ENCODE measurements at places on chromosomes 7 and 10. TPM values are rescaled to one million over a fixed set of nuclear protein-coding genes. Genes with fewer than 3 reads are reported as not detected.

DNA sequence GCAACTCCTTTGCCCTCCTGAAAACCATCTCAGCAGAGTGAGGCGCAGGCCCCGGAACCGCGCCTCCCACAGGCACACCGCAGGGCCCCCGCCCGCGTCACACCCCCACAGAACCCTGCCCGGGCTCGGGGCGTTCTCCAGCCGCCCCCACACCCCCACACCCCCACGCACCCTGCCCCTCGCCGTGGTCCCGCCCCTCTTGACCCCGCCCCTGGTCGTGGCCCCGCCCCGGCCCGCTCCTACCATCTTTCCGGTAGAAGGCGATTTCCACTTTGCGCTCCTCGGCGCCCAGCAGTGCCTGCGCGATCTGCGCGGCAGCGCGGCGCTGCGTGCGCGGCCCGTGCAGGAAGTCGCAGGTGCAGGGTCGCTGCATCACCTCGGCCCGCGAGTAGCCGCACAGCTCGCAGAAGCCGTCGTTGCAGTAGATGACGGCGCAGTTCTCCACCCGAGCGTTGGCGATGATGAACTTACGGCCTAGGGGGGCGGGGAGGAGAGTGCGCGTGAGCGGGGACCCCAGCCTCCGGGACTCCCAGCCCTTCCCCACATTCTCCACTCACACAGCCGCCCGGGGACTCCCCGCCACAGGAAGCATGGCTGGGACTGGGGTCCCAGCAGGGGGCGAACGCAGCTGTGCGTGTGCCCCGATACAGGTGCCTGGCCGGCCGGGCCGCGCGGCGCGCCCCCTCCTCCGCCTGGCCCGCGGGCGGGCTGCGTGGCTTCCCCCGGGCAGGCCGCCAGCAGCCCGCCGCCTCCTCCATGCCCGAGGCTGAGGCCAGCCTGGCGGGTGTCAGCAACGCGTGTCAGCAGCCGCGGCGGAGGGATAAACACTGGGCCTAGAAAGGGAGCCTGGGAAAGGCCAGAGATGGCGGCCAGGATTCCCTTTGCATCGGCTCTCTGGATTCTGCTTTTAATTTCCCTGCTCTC is 3.4 kb downstream of the KCNH2 start:
- peak; percentile 64 for DNase-seq

GRCh38 chr7:134302120-134302519 is 14.6 kb downstream of the SLC35B4 start:
- no peak for DNase-seq

Gene COPS6
- 151 TPM for total RNA-seq

DNA sequence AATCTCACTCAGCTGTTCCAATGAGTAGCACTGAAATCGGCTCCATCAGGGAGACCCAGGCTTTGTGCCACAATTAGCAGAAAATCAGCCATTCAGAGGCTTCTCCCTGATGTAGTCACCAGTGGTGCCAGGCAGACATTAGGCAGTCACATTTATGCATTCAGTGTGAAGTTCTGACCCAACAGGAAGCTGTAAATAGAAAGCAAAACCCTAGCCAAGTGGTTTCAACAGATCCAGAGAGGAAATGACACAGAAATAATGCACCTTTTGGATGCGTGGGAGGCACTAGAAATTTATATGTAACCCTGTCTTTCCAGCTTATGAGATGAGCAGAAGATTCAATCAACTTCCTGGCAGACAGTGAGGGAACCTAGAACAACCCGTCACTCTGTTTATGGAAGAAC is 186.4 kb downstream of the PDE1C start:
- DNase-seq = peak; percentile 47

- DNase-seq = no peak
Measured at GRCh38 chr7:156169474-156170370, 357.5 kb upstream of the SHH start.

GRCh38 chr10:89440226-89441009 is 26.1 kb downstream of the IFIT5 start:
- DNase-seq = no peak

GRCh38 chr10:110221721-110222261 is 14.4 kb downstream of the MXI1 start:
- DNase-seq = peak; percentile 97

- no peak for DNase-seq
Measured at GRCh38 chr10:69819716-69820506, 18.2 kb downstream of the COL13A1 start.

DNA sequence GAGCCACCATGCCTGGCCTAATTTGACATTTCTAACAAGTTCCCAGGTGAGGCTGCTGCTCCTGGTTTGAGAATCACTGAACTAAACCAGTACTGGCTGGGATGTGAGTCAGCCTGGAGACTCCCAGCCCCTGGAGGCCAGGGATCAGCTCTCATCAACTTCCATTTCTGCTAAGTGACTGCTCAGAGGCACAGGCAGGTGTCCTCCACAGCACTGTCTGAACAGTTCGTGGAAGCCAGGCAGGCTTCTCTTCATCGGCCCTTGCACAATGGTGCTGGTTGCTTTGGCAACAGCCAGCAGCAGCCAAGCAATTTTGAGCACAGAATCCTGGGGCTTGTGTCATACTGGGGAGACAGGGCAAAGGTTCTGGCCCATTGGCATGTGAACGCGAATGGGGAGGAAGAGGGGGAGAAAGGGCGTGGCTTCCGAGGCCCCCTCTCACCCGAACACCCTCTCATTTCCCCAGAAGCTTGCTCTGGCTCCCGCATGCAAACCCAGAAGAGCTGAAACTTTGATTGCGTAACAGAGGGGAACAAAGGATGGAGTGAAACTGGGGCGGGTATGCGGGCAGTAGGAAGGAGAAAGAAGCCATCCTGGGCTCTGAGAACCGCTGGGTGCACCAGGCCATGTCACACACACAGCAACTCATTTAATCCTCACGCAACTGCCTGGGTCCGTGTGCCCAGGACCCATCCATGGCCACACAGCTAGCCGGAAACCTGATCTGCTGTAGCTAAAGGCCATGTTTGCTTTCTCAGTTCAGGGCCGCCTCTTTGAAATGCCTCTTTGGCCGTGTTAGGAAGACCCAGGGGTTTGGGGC is 9.0 kb upstream of the POR start:
- DNase-seq = peak; percentile 29

Gene BTBD16
- total RNA-seq = not detected

DNA sequence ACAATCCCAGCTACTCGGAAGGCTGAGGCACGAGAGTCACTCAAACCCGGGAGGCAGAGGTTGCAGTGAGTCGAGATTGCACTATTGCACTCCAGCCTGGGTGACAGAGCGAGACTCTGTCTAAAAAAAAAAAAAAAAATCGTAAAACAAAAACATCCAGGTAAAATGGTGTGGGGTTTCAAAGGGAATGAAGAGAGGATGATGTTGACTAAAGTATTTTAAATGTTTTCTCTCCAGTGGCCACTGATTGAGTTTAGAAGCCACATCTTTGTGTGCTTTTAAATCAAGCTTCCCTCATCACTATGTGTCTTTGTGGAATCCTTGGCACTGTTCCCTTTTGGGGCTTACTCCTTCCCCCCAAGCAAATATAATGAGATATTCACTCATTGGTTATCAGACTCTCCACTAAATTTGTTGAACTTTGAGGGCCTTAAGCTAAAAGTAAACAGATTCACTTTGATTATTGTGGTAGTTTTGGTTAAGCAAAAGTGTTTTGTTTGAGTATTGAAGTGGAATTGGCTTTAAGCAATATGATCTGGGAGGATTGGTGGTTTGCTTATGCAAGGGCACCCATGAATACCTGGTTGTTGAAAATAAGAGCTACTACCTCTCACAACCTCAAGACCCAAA is 162.9 kb downstream of the CDK14 start:
- no peak for DNase-seq

- DNase-seq = no peak
Measured at GRCh38 chr10:76244061-76244686, 812.8 kb downstream of the LRMDA start.

DNA sequence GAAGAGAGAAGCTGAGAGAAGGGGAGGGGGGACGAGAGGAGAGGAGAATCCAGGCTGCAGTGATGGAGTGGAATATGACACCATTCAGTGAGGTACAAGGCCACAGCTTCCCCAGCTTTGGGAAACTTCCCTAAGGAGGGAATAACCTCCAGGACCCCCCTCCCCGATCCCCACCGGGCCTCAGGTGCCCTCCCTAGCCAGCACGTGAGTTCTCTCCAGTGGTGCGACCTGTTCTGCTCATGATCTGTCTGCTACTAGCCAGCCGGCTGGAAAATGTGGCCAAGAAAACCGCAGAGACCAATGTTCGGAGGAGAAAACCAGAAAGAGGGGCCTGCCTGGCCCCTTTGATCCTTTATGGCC is 39.9 kb upstream of the AGK start:
- peak; percentile 11 for DNase-seq

Gene NUTM2A
- total RNA-seq = not detected

Gene SEC61G
- 318 TPM for total RNA-seq

GRCh38 chr10:33125522-33126517 is 167.8 kb upstream of the ITGB1 start:
- no peak for DNase-seq

Measured in G401 (cell line).